ENCODE measurements at places on chromosomes 16 and 17.

DNA sequence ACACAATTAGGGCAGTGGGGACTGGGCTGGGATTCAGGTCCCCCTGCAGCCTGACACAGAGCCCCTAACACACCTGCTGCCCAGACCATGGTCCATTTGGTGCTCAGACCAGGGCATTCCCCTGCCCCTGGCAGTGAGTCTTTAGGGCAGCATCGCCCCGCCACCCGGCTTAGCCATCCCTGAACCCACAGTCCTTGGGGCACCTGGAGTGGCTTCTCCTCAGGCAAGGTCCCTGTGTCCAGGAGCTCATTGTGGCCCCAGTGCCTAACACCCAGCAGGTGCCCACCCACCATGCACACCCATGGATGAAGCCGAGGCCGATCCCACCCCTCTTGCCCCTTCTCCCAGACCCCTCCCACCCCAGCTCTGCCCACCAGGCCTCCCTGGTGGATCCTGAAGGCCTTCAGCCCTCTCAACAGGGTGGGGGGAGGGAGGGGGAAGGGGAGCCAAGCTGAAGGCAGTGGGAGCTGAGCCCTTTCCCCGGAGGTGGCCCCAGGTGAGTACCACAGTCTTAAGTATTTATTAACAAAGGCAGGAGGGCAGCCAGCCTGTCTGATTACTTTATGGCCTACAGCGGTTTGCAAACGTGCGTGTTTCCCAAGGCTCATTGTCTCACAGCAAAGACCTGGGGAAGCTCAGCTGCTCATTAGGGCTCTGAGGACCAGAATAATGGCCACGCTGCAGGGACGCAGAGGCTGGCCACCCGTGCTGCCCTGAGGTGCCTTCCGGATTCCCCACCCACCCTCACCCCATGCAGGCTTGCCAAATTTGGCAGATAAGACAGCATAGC, 38.5 kb downstream of the RBFOX3 start:
- no peak for DNase-seq

DNA sequence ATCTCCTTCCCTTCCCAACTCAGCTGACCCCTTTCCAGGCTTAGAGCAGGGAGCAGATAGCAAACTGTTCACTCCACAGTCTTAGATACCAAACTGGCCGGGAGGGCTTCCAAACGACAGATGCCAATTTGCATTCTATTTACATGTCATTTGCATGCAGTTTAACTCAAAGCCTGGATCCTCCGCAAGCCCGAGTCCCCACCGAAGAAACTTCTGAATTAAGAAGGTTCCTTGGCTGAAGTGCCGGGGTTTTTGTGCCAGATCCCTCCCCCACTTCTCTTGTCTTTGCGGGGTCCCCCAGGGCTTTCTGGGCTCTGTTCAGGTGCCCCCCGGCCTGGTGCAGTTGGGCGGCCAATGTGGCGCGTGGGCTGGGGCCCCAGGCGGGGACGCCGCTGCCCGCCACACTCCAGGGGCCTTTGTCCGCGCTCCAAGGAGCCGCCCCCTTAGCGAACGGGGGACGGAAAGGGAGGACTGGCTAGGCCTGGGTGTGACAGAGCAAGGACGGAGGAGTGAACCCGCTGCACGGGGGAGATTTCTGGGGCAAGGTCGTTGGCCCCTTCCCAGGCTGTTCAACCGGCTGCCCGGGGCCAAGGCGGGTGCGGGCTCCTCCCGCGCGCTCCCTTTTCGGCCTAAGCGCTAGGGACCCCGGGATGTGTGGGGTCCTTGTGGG, 1.2 kb downstream of the GPRC5B start:
- no peak for DNase-seq

GRCh38 chr17:71033336-71033735, 864.0 kb downstream of the KCNJ2 start:
- DNase-seq = no peak

- DNase-seq = no peak
These were observed 346.6 kb downstream of the SNX29 start for GRCh38 chr16:12323007-12323758.

DNA sequence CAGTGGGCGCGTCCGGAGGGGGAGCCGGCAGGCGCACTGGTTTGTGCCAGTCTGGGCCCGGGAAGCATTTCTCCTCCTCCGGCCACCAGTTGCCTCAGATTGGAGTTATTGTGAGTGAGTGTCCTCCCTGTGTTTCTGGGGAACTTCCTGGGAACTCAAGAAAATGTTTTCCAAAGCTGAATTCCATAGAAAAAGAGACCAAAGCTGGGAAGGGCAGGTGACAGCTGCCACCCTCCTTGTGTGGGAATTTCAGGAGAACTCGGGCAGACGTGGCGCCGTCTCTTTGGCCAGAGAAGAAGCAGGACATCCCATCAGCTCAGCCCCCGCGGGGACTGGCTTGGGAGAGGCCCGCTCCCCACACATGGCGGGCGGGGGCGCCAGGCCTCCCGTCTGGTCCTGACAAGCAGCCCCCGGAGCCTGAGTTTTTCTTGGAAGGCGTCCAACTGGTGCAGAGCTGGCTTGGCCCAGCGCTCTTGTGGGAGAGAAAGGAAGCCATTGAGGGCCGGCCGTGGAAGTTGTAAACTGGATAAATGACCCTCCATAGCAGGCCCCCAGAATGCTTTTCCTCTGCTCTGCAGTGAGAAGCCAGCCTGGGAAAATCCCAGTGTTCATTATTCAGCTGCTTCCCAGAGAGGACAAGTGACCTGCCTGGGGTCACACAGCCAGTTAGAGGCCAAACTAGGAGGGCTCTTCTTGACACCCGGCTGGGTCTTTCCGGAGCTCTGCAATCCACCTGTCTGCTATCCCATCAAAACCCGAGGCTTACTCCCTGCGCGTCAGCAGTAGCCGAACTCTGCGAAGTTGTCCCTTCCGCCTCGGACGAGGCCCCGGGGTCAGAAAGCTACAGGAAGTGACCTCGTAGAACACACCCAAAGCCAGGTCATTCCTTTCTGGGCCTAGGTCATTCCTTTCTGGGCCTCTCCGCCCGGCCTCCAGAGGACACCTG, 39.2 kb upstream of the GSE1 start:
- DNase-seq = no peak

DNA sequence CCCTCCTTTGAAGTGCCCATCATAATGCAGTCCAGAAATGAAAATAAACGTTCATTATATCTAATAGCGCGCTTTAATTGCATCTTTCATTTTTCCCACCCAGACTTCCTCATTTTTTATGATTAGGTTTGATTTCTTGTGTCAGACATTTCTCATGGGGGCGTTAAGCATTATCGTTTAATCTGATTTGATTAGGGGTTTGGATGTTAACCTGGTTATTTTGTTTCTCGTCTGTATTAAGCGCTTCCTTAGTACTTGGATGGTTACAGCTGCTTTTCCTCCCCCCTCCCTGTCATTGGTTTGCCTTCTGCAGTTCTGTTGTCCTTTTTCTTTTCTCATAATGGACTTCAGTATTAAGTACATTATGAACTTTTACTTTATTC, 540 bp downstream of the MFSD11 start:
- DNase-seq = no peak

GRCh38 chr16:57091975-57092785, at the start of gene CPNE2:
Gene CPNE2, plus strand, starts transcription at chr16:57092583. Its CDS starts 18,160 bp downstream, at chr16:57110743.
- no peak for DNase-seq

GRCh38 chr16:78684655-78685375, 585.4 kb downstream of the WWOX start:
- no peak for DNase-seq

- peak; percentile 37 for DNase-seq
These were observed 146.6 kb downstream of the IRF8 start for GRCh38 chr16:86045591-86045971.

GRCh38 chr17:40038882-40039513, 15.2 kb downstream of the MED24 start:
- DNase-seq = no peak

DNA sequence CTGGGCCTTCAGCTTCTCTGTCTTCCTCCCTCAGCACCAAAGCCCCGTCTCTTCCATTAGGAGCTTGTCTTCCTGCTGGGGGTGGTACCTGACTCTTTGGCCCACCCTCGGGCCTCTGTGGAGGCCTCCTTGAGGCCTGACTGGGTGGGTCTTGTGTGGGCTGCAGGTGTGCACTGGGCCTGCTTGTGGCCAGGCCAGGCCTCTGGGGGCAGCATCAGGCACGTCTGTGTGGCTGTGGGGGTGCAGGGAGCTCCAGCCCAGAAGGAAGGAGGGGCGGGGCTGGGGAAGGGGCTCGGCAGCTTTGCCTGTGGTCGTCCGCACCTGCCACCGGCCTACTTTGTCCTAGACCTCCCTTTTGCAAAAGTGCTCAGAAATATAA, 7.0 kb downstream of the PIGQ start:
- DNase-seq = no peak

GRCh38 chr16:83808573-83809014, 816 bp downstream of the HSBP1 start:
- DNase-seq = no peak

- DNase-seq = no peak
These were observed 393.2 kb downstream of the PMP22 start for GRCh38 chr17:14871921-14872320.

GRCh38 chr17:50189550-50190292, 11.7 kb downstream of the COL1A1 start:
- no peak for DNase-seq

DNA sequence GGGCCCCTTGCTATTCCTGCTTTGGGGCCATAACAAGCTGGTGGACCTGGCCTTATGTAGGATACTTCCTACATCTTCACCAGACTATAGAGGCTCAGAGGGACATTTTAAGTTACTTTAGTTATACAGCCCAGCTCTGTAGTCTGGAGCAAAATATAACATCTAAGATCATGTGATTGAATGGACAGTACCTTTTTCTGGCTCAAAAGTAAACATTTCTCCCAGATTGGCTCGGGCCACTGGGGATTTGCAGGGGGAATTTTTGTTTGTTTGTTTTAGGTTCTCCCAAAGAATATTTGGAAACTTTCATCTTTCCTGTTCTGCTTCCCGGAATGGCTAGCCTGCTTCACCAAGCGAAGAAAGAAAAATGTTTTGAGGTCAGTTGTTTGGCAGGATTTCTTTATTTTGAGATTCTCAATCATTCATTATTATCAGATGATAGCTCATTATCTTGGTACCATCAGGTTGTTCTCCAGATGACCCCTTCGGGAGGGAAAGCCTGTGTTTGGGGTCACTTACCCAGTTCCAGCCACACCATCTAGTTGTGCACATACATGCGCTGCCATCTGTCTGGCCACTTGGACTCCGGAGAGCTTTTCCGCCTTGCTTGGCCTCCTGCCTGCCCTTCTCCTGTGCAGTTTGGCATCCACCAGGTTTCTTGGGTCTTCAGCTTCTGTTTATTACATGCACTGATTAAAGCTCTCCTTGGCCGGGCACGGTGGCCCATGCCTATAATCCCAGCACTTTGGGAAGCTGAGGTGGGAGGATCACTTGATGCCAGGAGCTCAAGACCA, 17.2 kb downstream of the IQCK start:
- DNase-seq = no peak

GRCh38 chr16:88479793-88480760, 27.0 kb downstream of the ZFPM1 start:
- DNase-seq = no peak

DNA sequence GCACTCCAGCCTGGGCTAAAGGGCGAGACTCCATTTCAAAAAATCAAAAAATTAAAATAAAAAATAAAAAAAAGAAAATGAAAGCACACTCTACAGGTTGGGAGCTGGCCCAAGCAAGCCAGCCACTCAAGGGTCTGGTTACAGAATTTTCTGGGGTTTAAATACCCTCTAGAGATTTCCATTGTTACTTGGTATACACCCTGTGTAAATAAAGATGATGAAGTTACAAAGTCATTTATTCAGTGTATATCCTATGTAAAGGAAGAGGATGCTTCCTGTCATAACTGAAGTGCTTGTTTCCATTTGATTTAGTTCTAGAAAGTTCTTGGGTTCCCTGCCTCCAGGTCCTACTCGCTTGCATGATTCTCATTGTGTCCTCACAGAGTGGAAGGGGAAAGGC, 79.9 kb upstream of the C17orf78 start:
- DNase-seq = no peak

DNA sequence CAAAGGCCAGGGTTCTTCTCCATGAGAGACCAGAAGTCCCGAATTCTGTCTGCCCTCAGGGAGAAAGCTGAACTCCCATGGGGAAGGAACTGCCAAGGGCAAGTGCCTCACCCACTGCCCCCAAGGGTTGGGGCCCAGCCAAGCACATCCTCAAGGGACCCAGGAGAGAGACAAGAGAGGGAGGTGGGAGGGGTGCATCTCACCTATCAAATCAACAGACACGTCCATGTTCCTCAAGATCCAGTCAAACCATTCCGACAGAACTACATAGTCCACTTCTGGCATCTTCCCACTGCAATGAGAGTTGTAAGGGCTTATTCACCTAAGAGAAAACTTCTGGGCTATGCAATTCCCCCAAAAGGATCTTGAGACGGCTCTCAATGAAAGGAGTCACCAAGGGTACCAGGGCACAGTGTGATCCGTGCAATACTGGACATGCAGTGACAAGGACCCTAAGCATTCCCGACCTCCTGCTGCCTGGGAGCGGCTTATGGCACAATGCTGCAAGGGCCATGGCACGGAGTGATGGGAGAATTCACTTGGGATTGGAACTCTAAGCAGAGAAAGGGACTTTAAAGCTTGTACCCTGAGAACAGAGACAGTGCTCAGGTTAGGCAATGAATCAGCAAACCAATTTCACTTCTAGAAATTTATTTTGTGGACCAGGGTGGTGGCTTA, 32.2 kb downstream of the TK2 start:
- DNase-seq = peak; percentile 62

DNA sequence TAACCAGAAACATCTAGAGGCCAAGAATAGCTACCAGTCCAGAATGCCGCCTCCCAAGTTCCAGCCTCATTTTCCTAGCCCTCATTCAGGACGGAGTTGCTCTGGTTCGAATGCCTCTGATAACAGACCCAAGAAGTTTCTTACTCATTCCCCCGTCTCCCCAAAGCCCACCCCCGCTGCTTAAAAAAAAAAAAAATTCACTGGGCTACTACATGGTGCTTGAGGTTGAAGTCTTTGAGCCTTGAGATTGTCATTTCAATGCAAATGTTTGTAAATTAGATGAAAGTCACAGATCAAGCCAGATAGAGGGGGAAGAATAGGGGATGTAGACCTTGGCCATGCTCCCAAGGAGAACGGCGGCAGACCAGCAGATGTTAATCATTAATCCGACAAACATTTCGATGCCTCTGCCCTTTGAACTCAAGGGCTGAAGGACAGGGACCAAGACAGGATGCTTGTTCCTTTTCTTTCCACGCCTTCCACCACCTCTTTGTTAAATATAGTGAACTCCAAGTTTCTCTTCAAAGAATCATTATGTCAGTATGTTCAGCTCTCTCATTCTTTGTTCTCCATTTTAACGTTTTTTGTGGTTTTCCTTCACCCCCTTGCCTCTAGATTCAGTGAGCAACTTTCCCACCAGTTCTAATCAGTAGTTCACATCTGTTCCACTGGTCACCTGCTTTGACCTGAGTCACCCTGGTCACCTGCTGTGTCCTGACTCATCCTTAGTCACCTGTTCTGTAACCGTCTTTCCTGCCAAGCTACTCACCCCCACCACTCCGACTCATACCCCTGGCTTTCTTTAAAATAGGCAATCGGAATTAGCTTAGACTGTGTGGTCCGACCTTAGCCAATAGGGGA, 190.3 kb downstream of the CPPED1 start:
- DNase-seq = no peak
